Activated CD8-positive, alpha-beta memory T cell treated with anti-CD3 and anti-CD28 coated beads for 1 hour (primary cell): ENCODE measurements at places on chromosomes 6 and 20.

GRCh38 chr6:150672800-150673199 lies 73.1 kb downstream of the PLEKHG1 start:
- no peak for DNase-seq

- DNase-seq, result no peak
Measured at GRCh38 chr6:43877036-43877435, 107.0 kb downstream of the VEGFA start.

DNA sequence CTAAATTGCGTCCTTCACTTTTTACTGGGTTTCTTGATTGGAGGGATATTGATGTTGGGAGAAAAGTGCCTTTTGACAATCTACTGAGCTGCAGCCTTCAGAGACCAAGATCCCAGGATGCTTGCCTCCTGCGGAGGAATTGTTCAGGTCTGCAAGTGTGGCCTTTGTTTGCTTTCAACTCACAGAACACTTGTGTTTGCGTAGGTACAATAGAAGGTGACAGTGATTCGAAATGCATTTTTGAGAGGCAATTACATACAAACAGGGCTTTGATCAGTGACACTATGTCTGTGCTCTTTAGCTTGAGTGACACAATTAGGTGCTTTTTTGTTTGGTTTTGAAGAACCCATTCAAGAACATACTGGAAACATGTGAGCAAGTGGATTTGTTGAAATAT lies 600.6 kb downstream of the QKI start:
- no peak for DNase-seq

DNA sequence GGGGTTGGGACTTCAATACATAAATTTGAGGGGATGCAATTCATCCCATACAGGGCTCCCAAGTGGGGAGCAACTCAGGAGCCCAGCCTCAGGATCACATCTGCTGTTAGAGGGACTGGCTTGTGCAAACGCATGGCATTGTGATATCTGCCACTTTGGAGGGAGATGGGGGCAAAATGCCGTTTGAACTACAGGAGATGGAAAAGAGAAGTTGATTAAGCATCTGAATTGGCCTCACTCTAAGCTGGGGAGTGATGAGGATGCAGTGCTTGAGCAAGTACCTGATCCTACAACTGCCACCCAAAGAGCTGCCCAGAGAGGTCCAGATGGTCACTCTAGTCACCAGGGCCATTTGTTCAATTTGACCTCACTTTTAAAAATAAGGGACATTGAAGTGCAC lies 2.0 kb downstream of the LY86 start:
- DNase-seq, result no peak

DNA sequence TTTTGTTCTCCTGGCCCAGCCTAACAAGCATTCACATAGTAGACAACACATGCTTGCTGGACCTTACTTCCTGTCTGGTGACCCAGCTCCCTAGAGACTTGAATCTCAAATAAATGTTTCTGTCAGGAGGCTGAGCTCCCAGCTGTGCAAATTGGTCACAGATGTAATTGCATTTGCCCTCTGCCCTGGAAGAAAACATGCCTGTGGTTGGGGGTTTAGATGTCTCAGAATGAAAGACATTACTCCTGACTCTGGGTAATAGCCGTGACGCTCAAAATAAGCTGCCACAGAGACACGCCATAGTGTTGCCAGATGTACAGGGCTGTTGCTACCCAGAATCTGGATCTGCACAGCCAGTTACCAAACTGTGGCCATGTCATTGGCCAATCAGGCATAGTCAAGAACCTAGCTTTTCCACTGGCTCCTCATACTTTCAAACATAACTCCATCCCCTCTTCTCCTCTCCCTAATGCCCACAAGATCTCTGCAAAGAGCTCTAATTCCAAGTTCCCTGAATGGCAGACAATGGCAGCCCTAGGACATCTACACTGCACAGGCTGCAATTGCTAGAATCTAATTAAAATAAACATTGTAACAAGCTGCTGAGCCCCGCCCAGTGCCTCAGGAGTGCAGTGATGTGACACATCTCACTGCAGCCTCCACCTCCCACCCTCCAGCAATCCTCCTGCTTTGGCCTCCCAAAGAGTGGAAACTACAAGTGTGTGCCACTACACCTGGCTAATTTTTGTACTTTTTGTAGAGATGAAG lies 32.8 kb upstream of the GMPR start:
- DNase-seq, result no peak

DNA sequence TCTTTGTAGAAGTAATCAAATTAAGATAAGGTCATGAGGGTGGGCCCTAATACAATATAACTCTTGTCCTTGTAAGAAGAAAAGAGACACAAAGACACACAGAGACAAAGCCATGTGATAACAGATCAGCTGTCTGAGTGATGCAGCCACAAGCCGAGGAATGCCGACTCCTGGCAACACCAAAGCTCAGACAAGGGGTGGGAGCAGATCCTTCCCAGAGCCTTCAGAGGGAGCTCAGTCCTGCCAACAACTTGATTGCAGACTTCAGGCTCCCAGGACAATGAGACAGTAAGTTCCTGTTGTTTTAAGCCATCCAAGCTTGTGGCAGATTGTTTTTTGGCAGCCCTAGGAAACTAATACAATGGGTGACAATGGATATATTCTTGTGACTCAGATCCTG lies 325.0 kb upstream of the AGPAT4 start:
- no peak for DNase-seq

DNA sequence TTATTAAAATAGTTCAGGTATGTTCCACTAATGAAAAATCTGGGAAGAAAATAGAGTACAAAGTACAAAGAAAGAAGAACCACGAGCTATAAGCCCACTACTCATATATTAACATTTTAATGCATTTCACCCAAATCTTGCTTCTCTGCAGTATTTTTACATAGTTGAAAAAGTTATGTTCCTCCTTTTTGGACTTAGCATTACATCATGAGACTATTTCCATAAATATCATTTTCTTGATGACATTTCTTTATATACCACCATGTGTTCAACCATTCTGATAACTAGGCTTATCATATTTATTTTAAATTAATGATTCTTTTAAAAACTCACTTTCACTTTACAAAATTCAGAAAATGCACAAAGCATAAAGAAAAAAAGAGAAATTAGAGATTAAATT lies 3.0 kb downstream of the IPCEF1 start:
- no peak for DNase-seq

DNA sequence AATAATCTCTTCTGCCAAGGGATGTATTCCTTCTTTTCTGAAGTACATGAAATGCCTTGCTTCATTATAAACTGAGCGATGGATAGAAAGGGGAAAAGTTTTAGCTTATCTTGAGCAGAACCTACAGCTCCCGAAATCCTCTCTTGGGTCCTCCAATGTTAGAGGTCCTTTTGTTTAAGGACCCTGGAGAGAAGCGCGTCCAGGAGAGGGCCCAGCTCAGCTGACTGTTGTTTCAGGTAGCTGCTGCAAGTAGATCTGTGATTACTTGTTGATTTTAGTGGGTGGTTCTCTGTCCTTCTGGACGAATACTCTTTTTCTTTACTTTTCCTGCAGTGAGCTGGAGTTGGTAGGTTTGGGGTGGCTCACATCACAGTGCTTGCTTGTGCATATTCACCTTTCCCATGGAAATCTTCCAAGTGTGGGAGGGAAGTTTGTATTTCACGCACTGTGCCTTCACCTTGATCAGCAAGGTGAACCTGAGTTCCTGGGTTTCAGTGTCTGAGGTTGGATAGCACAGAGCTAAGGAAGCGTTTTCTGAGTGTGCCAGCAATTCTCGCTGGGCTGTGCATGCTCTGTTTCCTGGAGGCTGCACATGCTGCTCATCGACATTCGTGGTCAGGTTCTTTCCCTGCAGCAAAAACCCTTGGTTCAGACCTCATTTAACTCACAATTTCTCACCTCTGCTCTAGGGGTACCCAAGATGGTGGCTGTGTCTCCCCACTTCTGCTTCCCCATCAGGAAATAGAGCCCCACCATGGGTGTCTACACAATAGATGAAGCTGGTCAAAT lies 176.3 kb downstream of the JARID2 start:
- no peak for DNase-seq

GRCh38 chr6:84033523-84034451 lies at the start of gene MRAP2:
Gene MRAP2 (plus strand): TSS chr6:84033772. CDS start chr6:84055319, 21,547 bp downstream.
- DNase-seq, result no peak

GRCh38 chr20:2133318-2134183 lies 31.9 kb downstream of the STK35 start:
- no peak for DNase-seq

DNA sequence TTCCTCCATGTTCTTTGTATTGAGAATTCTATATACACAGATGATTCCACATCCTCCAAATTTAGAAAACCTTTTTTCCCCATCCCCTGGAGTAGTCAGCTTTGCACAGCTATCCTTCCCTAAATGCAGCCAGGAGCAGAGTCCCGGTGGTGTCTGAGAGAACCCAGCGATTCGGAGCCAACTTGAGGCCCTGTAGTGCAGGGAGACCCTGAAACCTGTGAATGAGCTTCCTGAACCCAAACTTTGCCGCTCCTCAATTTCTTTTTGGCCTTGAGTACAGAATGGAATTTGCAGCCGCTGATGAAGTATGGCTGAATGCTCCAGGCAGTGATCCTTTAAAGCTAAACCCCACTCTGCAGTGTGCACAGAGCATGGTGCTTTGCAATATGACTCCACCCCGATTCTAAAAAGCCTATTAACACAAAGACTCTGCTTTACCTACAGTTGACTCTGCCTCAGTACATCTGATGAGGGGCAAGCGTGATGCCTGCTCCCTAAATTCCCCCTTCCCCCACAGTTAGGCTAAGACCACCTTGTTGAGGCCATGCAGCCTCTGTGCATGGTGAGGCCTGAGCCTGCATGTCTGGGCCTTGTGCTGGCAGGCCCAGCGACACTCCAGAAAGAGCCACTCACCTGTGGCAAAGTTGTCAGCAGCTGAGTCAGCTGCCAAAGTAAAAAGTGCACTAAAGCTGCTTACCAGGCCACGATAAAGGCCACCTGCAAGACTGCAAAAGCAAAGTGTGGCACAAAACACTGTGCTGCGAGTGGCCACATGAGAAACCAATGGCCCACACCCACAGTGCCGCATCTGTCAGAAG lies 82.1 kb downstream of the PLEKHG1 start:
- no peak for DNase-seq

- no peak for DNase-seq
Measured at GRCh38 chr20:45052698-45053429, 48.1 kb downstream of the KCNS1 start.

- no peak for DNase-seq
Measured at GRCh38 chr6:106874481-106874880, 100.0 kb downstream of the CD24 start.

GRCh38 chr6:56486681-56487080 lies 156.0 kb downstream of the DST start:
- DNase-seq, result no peak

- DNase-seq, result no peak
Measured at GRCh38 chr6:33320315-33321181, 3.0 kb upstream of the ZBTB22 start.

GRCh38 chr6:157748839-157749571 lies 74.0 kb upstream of the SNX9 start:
- no peak for DNase-seq

DNA sequence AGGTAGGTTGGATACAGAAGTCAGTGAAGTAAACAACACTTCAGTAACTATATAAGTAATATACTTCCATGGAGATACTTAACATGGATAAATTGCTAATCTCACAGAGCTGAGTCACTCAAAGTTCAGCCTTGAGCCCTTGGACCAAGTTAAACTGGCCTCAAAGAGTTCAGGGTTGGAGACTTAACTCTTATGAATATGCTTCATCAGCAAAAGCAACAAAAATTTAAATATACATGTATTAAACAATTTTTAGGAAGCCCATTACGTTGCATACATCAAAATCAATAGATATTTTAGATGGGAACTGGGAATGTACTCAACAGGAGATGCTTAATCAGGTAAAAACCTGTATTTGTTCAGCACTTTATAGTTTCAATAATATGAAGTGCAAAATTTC lies 12.2 kb downstream of the MTCL3 start:
- DNase-seq, result no peak

GRCh38 chr6:166927240-166927934 lies 29.0 kb downstream of the RNASET2 start:
- DNase-seq, result no peak

DNA sequence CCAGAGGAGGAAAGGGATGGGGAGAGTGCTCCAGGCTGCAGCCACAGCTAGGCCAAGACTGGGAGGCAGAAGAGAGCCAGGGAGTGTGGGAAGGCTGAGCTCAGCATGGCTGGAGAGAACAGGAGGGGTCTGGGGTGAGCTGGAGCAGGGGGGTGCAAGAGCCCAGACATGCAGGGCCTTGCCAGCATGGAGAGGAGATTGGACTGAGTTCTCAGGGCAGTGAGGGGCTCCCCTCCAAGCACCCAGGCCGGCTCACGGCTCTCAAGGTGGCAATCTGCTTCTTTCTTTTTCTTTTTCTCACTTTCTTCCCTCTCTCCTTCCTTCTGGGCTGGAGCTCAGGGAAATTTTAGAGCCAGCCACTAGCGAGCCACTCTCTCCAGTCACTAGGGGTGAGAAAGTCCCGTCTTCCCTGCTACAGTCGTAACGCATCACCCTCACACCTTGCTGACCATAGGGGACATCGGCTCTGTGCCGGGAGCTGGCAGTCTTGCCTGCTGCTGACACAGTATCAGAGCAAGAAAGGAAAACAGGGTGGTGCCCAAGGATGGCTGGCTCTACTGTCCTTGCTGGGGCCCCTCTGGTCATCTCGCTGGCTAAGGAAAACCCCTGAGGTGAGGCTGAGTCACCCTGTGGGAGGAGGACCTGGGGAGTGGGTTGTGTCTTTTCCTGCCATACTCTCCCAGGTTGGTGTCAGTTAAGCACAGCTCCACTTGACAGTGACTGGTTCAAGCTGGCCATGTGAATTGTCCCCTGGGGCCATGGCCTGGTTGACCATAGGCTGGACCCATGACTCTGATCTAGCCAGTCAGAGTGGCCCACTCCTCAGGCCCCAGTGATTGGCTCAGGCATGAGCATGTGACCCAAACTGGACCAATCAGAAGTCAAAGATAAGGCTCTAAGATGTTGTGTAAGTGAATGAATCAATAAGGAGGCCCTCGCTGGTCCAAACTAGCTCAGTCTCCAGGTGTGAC lies 135.1 kb upstream of the PMEPA1 start:
- DNase-seq, result no peak

- DNase-seq, result no peak
Measured at GRCh38 chr20:29409833-29410805, 1847.3 kb upstream of the DEFB115 start.

DNA sequence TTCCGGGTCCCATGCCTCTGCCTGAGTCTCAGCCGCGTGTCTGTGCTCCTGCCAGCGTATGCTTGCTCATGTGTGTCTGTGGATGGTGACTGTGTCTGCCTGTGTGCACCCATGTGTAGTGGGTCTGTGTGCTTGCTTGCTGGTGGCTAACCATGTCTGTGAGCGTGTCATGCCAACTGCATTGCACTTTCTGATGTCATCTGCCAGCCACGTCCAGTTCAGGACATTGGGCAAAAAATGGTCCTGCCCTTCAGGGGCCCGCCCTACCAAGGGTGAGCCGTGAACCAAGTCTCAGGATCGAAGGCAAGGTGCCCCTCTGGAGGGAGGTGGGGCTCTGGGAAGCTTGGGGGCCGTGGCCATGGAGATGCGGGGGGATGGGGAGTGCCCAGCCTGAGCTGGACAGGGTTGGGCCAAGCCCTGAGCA lies 9.4 kb upstream of the ZBTB46 start:
- DNase-seq, result no peak

DNA sequence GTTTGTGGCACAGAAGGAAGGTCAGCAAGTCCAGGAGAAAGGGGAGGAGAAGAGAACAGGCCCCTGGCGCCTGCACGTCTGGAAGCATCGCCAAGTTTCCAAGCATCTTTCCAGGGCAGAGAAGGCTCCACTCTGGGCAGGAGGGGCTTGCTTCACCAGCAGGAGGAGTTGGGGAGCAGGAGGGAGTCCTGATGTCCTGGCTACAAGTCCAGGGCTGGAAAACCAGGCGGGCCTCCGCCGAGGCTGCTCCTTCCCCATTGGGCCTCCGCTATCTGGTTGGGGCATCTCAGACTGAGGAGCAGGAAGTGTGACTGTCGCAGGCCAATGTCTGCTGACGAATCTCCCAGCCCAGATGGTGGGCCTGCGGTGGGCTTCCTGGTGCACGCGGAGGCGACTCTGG lies 421.9 kb downstream of the PREX1 start:
- DNase-seq, result no peak
